ENCODE measurements at places on chromosomes 4 and X.

DNA sequence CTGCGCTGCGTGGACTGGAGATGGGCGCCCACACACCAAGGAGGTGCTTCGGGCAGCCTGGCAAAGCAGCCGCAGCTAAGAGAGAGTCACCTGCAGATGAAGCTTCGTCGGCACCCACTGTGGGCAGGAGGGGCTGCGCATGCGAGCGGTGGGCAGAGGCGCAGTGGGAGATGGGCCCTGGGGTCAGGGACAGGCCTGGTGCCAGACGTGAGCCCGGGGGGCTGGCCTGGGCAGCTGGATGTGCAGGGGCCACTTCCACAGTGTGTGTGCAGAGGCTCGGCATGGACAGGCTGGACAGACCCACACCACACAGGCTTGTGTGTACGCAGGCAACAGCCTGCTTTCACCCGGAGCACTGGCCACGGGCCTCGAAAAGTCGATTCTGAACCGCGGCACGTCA lies 18.6 kb downstream of the CTBP1 start:
- DNase-seq, result no peak

GRCh38 chrX:23292354-23292987 lies 42.2 kb upstream of the PTCHD1 start:
- DNase-seq, result no peak

DNA sequence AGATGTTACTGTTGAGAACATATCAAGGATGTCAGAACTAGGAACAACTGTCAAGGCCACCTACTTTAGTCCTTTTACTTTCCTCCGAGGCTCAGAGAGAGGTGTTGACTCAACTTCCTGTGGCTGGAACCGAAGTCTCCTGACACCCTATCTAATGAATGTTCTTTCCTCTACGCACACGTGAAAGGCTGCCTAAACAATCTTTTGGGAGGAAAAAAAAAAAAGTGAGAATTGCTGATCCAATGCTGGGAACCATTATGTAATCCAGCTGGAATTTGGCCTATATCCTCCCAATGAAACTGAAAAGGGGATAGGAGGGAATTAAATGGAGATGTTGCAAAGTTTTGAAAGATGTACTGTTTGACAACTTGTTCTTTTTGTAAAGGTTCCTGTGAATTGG lies 8.3 kb upstream of the MAP7D3 start:
- DNase-seq, result no peak

GRCh38 chr4:1683261-1683735 lies 815 bp downstream of the FAM53A start:
- DNase-seq, result no peak

- DNase-seq, result no peak
These were observed 51.6 kb downstream of the CT47B1 start for GRCh38 chrX:120824021-120824420.

DNA sequence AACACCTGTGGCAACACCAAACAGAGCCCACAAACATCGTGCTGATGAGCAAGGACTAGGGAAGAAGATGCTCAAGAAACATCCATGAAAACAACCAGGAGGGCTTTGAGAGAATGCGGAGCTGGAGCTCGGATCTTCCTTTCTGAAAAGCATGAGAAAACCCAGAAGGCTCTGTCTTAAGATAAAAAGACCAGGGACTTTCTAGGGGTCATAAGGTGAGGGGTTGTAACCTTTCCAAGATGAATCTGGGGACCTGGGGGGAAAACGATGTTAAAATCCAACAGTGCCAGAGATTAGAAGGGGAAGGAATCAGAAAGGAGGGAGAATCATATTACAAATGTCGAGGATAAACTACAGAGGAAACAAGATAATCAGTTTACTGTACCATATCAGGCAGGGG lies 10.1 kb downstream of the GK2 start:
- DNase-seq, result no peak

DNA sequence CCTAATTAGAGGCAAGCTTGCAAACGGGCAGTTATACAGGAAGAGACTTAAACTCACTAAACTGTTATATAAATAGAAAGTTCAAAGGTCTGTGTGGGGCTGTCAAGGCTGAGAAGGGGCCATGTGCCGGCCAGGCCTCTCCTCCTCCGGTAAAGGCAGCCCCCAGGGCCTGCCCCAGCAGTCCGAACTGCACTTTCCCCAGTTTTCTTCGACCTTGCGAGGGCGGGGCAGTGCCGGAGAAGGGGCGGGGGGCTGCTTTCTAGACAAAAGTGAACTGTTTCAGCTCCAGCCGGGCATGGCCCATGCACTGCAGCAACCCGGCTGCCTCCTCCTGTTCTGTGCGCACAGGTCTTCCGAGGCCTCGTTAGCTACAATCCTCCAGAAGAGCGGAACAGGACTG lies 4.1 kb downstream of the AFF2 start:
- no peak for DNase-seq

- no peak for DNase-seq
These were observed 74.6 kb upstream of the STOX2 start for GRCh38 chr4:183830438-183830985.

DNA sequence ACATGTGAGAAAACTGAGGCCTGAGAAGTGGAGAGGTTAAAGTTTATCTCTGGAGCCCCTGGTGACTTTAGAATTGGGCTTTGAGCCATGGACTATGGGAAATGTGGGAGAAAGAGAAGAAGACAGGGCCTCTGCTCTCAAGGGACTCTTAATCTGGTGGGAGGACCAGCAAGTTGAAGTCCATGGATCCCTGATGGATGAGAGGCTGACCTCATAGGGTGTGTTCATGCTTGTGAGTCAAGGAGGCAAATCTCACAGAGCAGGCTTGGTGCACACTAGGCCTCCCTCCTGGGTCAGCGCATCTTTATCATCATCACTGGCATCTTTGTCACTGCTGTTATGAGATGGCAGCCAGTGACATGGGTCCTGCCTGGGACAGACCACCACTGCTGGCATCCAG lies 211.9 kb downstream of the AFAP1 start:
- DNase-seq, result no peak

DNA sequence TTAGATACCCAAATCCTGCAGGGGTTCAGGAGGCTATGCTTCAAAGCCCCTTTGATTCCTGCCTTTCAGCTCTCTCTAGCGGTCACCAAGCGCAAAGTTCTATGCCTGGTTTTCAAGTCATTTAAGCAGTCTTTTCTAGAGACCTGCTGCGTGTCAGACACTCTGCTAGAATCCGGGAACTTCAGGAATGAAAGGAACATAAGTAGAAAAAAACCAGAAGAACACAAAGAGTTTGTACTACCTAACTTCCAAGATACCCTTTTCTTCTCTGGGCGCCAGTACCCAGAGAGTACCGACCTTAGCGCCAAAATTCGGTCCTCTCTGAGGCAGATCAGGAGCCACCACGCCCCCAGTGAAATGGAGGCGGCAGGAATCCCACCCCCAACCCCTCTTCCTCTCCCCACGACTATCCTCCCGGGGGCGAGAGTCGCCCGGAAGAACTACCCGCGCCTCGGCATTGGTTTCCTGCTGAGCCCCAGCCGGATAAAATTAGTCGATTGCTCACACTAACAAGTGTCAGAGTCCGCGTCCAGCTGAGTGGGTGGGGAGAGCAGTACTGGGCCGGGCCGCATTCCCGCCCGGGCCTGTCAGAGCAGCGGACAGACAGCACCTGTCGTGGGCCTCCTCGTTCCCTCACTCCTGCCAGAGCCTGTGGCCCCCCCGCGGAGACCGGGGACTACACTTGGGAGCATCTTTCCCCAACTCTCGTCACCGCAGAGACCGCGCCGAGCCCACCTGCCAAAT lies 78.8 kb downstream of the RLIM start:
- peak; percentile 63 for DNase-seq

GRCh38 chr4:54274795-54275665 lies 45.9 kb downstream of the PDGFRA start:
- no peak for DNase-seq

GRCh38 chr4:96755569-96756484 lies 915.9 kb downstream of the PDHA2 start:
- no peak for DNase-seq

GRCh38 chr4:74038425-74039314 lies at the start of gene CXCL3:
Gene CXCL3 (minus strand): TSS chr4:74038689. CDS start chr4:74038611, 78 bp downstream.
- DNase-seq, result peak; percentile 54

DNA sequence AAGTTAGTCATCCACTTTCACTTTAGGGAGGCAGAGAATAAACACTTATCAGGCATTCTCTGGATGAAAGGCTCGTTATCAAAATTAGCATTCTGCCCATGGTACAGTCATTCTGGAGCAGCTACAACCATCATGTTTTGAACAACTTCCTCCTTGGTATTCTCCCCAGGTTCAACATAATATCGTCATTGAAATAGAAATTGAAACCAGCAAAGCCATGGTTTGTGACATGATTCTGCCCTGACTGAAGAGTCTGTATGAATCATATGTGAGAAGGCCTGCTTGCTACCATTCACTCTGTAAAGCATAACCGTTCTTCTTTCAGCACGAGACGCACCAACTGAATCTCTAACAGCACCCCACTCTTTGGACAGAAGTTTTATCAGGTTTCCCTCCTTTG lies 127.5 kb upstream of the RADX start:
- no peak for DNase-seq

GRCh38 chr4:68249434-68249833 lies 3.9 kb upstream of the TMPRSS11B start:
- DNase-seq, result no peak

GRCh38 chrX:9566150-9566621 lies 101.3 kb downstream of the TBL1X start:
- no peak for DNase-seq

GRCh38 chr4:182385897-182386296 lies 142.7 kb downstream of the TENM3 start:
- no peak for DNase-seq

GRCh38 chrX:39654183-39654925 lies 443.4 kb downstream of the BCOR start:
- no peak for DNase-seq

GRCh38 chr4:58649226-58649625 lies 1539.0 kb upstream of the IGFBP7 start:
- DNase-seq, result no peak

GRCh38 chr4:102684610-102685052 lies 76.1 kb downstream of the MANBA start:
- no peak for DNase-seq

DNA sequence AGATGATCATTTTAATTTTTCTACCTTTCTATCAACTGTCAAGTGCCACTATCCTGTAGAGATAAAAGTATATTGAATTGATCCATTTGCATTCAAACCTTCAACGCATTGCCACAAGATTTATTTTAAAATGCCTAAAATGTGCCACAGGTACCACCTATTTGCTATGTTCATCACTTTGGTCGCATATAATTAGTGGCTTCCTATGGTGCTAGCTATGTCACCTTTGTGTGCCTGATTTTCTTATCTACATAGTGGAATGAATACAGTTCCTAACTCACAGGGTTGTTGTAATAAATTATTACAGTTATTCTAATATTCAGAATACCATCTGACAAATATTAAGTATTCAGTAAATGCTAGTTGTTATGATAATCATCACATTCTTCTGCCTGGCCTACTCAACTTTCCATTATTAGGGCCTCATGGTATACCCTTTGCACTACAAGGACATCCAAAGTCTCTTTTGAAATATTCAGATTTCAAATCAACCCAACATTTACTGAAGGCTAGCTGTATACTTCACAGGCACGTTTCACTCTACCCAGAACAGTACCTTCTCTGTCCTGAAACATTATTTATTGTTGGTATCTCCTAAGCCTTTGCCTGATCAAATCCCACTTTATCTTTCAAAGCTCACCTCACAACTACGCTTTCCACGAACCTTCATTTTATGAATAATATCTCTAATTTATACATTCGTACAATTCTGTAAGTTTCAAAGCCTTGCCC lies 62.4 kb downstream of the ANXA10 start:
- DNase-seq, result no peak

- no peak for DNase-seq
These were observed 25.9 kb upstream of the RBPJ start for GRCh38 chr4:26294904-26295303.

- DNase-seq, result no peak
These were observed 27.2 kb upstream of the GRPR start for GRCh38 chrX:16096141-16096540.

DNA sequence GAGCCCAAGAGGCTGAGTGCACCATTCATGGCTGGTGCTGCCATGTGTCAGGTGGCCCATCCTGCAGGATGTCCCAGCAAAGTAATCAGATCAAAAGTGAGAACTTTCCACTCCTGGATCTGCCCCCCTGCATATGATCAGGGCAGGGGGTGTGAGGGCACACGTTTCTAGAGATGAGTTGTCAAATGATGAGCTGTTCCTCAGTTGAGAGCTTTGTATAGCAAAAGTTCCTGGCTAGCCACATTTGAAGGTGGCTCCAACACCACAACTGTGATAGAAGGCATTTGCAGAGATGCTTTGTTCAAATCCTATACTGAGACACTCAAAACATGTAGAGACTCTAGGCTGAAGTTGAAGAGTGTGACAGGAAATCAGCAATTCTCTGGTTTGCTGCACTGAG lies 501.8 kb downstream of the BCOR start:
- DNase-seq, result no peak
